ENCODE measurements at places on chromosomes 6 and 20.

DNA sequence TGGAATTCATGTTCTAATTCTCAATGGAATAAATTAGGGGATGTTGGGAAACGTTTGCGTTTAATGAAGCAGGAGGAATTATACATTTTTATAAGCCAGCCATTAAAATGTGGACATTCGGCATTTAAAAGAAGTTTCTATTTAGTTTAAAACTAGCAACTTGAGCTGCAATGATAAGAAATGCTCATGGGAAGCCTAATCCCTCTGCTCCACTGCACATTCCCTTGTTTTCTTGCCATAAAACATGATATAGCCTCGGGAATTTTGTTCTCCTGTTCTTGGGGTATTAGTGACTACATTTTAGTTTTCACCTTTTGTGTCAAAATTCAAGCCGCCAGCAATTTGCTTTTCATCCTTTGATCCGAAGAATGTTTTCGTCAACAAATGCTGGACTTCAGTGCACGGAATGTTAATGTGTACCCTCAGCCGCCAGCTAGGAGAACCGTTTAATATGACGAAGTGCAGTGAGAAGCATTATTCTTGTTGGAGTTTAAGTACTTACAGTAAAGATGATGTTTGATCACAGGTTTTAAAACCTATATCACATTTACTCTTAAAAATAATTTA lies 137.9 kb downstream of the HIVEP1 start:
- no peak for DNase-seq

DNA sequence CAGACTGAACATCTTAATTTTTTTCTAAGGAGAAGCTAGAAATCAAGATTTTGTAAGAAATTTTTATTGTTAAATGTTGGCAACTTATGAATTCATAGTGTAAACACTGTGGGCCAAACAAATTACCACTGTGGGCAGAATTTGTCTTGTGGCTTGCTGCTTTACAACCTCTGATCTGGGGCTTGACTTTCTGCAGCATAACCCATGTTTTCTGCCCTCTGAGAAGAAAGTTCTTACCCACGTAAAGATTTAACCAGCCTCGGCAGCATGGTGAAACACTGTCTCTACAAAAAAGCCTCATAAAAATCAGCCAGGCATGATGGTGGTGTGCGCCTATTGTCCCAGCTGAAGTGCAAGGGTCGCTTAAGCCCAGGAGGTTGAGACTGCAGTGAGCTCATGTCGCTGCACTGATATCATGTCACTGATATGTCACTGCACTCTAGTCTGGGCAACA lies 12.9 kb downstream of the ITCH start:
- no peak for DNase-seq

GRCh38 chr6:99270826-99271225 lies 78.6 kb downstream of the FAXC start:
- DNase-seq, result no peak

DNA sequence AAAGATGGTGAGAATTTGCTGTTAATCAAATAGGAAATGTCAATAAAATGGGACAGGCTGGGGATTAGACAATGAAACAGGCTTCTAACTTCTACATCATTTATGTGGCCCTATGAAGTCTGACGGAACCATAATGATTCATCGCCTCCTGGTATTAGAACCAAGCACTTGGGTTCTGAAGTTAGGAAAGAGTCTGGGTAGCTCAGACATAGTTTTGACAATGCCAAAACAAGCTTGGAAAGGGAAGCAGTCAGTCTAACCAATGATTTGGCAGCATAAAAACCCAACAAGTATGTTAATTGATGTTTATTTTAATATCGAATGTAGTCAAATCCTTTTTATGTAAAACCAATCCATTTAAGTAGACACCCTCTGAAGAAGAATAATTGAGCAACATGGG lies 160.8 kb upstream of the RSPO3 start:
- no peak for DNase-seq

- no peak for DNase-seq
Observed at GRCh38 chr6:2434912-2435311, 189.5 kb upstream of the GMDS start.

DNA sequence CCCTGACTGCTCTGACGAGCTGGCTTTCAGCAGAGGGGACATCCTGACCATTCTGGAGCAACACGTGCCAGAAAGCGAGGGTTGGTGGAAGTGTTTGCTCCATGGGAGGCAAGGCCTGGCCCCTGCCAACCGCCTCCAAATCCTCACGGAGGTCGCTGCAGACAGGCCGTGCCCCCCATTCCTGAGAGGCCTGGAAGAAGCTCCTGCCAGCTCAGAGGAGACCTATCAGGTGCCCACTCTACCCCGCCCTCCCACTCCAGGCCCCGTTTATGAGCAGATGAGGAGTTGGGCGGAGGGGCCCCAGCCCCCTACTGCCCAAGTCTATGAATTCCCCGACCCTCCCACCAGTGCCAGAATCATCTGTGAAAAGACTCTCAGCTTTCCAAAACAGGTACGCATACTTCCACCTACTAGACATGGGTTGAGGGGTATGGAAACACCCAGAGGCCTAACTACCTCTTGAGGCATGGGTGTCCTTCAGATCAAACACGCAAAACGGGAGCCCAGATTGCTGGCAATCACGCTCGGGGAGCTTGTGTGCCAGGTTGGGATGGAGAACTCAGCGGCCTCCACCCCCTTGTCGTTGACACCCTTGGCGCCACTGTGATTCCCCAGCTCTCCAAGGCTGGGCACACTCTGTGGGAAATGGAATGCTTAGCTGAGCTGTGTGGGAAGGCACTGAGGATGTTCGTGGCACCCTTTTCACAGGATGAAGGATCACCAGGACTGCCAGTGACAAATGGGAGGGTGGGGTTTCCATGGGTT lies 25.3 kb downstream of the CASS4 start:
- no peak for DNase-seq

DNA sequence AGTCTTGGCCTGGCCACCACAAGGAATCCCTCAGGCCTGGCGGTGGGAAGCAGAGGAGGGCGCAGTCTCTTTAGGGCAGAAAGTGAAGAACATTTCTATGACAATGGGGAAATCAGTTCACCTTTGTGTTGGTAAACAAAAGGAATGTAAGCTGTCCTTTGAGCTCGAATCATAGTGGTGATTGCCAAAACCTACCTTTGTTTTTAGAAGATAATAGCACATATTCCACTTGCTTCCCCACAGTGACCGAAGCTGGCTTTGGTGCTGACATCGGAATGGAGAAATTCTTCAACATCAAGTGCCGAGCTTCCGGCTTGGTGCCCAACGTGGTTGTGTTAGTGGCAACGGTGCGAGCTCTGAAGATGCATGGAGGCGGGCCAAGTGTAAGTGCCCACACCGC lies 144.1 kb downstream of the MTHFD1L start:
- DNase-seq, result no peak

DNA sequence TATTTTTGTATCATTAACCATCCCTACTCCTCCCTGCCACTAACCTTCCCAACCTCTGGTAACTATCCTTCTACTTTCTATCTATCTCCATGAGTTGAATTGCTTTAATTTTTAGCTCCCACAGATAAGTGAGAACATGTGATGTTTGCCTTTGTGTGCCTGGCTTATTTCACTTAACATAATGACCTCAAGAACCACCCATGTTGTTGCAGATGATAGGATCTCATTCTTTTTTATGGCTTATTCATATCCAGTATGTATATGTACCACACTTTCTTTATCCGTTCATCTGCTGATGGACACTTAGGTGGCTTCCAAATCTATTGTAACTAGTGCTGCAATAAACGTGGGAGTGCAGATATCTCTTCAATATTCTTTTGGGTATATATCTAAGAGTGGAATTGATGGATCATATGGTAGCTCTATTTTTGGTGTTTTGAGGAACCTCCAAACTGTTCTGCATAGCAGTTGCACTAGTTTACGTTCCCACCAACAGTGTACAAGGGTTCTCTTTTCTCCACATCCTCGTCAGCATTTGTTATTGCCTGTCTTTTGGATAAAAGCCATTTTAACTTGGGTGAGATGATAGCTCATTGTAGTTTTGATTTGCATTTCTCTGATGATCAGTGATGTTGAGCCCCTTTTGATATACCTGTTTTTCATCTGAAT lies 201.4 kb downstream of the ARHGAP18 start:
- no peak for DNase-seq

DNA sequence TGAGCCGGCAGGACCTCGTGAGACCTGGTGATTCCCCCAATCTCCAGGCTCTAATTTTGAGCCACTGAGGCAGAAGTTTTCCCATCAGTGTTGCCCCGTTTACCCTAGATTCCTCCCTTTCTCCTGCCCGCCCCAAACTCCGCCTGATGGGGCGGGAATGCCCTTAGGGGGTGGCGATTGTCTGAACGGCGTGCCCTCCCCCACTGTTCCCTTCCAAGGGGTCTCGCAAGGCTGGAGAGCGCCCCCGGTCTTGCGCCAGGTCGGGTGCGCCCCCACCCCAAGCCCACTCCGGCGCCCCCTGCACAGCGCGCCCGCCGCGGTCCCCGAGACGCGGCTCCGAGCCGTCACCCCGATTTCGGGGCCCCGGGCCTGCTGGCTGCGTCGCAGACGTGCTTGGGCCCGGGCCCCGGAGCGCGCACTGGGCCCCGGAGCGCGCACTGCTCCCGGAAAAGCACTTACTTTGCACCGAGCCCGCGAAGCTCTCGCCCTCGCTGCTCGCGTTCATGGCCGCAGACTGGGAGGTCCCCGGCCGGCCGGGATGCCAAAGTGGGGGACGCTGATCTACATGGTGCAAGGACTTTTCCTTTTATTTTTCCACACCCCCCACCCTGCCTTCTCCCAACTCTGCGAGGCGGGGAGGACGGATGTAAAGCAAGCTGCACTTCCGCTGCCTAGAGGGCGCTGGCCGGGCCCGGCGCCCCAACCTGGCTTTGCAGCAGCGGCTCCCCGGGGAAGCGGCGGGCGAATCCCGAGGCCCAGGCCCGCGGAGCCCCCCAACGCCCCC lies at the start of gene ZFP64:
ZFP64 (minus strand) TSS at position 648 of the 784 bp plus-strand sequence; CDS start at position 505, 143 bp downstream.
- peak; percentile 89 for DNase-seq

DNA sequence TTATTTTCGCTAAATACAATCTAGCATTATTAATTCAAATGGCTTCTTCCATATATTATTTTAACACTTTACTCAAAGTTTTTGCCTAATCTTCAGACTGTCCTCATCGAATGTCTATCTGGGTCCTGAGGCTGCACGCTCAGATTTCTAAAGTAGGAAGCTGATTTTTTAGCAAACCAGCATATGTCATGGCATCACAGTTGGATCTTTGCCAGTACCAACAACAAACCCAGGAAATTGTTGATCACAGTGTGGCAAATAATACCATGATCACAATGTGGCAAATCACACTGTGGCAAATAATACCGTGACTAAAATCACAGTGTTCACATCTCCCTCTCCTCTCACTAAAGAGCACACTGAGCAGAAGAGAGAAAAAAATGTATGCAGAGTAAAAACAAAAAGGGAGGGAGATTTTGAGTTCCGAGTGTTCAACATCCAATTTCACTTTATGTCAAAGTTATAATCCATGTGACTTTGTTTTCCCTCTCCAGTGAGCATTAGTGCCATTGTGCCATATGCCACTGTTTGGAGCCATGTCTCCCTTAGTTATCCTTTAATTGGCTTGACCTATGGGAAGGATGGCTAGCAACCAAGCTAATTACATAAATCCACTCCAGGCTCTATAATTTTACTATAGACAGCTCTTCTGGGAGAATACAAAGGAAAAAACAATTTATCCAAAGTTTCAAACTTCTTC lies 1059.6 kb downstream of the HACE1 start:
- no peak for DNase-seq

DNA sequence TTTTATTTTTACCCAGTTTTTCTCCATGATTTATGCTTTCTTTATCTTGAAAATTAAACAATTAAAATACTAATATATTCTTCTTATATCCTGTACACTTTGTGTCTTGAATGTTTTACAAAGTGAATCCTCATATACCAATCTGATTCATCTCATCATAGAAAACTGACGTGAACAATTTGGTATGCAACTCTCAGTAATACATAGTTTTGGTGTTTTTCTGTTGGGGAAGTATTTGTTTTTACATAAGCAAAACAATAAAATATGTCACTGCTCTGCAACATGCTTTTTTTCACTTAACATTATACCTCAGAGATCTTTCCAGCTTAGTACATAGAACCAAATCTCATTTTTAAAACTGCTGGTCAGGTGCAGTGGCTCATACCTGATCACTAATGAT lies 14.7 kb downstream of the DNAAF9 start:
- DNase-seq, result no peak

GRCh38 chr6:148746363-148747144 lies at the start of gene UST:
Gene UST (plus strand): TSS chr6:148747030. CDS start chr6:148747431, 401 bp downstream.
- peak; percentile 82 for DNase-seq

GRCh38 chr6:71289802-71290175 lies 1.2 kb downstream of the OGFRL1 start:
- no peak for DNase-seq

GRCh38 chr20:37194621-37195417 lies 15.5 kb upstream of the MROH8 start:
- DNase-seq, result no peak

GRCh38 chr6:27066802-27067201 lies 180.7 kb upstream of the PRSS16 start:
- DNase-seq, result no peak

Measured in GM13977 (cell line).